ENCODE measurements at places on chromosomes 12 and 14.

DNA sequence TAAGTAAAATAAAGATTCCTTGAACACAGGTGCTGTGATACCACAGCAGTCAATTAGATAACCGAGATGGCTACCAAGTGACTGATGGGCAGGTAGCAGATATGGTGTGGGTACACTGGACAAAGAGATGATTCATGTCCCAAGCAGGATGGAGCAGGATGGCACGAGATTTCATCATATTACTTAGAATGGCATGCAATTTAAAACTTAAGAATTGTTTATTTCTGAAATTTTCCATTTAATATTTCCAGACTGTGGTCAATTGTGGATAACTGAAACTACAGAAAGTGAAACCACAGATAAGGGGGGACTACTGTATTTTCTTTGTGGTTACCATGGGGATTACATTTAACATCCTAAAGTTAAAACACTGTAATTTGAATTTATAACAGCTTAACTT, 7.5 kb upstream of the ZFP36L1 start:
- no peak for DNase-seq

DNA sequence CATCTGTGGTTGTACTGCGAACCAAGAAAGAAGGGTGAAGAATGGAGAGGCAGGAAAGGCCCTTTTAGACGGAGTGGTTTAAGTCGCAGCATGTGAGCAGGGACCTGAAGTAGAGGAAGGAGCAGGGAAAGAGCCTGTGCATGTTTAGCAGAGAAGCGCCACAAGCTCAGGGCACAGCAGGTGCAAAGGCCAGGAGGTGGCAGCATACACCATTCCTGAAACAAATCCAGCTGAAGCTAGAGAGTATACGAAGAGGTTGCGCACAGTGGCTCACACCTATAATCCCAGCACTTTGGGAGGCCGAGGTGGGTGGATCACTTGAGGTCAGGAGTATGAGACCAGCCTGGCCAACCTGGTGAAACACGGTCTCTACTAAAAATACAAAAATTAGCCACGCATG, 49.9 kb downstream of the HELB start:
- DNase-seq = no peak

DNA sequence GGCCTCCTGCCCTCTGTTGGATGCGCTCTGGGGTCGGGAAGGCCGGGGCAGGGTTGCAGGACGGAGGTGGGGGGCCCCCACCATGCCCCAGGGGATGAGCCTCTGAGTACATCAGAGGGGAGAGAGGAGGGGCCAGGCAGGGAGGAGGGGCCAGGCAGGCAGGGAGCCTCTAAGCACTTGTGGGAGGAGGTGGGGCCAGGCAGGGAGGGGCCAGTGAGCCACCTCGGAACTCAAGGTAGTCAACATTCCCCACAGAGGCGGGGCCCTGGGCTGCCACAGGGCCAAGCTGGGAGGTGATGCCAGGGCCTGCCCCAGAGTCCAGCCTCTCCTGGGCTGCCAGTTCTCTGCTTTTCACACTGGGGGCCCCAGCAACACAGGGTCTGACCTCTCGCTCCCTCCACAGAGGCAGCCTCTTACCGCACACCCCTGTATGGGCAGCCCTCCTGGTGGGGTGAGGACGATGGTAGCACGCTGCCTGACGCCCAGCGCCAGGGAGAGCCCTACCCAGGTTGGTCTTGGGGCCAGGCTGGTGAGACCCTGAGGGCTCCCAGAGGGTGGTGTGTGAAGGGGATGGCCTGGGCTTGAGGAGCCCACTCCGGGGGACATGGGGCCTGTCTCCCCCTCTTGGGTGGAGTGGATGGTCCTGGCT, 17.4 kb downstream of the CEP170B start:
- DNase-seq = no peak

GRCh38 chr12:99455350-99456035, 192.1 kb upstream of the GARIN6 start:
- no peak for DNase-seq

- no peak for DNase-seq
These were observed 68.6 kb upstream of the PLEKHG7 start for GRCh38 chr12:92634202-92634601.

DNA sequence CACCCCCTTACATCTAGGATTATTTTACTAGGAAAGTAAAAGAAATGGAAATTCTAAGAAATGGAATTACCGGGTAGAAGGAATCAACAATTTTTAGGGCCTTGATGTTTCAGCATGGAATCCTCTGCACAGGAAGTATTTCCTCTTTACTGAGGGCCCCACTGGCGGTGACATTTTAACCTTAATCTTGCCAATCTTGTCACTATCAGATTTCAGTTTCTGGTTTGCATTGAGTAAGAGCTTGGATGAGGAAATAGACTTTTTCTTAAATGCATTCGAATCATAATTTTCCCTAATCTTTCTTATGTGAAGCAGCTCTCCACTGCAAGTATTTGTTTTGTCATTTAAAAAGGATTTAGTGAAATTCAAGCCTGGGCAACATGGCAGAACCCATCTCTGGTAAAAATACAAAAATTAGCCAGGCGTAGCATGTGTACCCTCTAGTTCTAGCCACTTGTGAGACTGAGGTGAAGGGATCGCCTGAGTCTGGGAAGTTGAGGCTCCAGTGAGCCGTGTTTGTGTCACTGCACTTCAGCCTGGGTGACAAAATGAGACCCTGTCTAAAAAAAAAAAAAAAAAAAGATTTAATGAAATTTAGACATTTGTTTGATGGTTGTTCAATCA, 40.7 kb downstream of the TPCN1 start:
- DNase-seq = no peak

GRCh38 chr14:69997849-69998248, 118.6 kb downstream of the SMOC1 start:
- DNase-seq = no peak

DNA sequence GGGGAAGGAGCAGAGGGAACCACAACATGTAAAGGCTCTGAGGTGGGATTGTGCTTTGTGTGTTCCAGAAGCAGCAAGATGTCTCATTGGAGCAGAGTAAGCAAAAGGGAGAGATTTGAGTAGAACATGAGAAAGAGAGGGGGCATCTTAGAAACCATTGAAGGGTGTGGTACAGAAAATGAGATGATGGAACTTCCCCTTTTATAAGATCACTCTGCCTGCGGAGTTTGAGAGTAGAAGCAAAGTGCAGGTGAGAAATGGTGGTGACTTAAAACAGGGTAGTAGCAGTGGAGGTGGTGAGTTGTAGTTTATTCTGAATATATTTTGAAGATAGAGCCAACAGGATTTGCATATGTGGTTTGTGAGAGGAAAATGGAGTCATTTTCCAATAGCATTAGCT, 56.0 kb downstream of the FBXO34 start:
- no peak for DNase-seq

GRCh38 chr14:31611778-31612433, 50.7 kb downstream of the NUBPL start:
- DNase-seq = no peak

DNA sequence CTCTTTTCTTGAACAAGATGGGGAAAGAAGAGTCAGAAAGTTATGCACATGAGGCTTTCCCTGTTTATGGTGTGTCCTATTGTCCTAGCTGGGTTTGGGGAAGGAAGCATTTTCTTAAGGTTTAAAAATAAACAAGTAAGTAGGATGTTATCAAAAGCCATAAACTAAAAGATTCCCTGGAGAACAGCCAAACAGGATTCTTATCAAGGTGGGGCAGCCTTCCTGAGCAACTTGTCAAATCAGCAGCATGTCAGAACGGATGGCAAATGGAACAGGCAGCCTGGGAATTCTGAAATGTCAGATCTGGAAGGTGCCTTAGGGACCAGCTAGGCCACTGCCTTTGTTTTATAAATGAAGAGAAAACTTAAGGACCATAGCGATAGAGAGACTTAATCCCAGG, 152.2 kb upstream of the RGS6 start:
- no peak for DNase-seq

DNA sequence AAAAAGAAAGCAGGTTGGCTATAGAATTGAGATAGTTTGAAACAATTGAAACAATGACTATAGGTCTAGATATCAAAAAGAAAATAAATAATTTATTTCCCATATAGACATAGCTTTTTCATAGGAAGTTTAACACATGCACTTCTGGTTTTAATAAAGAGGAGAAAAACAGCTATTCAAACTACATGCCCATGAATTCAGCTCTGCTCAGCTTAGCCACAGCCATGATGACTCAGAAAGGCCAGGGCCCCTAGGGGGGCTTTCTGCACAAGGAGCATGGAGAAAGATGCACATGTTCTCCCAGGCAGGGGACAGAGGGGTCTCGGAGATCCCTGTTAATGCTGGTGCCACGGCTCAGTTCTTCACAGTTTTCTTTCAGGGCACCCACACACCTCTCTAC, 114.0 kb downstream of the GALC start:
- DNase-seq = no peak

GRCh38 chr14:96797582-96798349, 584 bp downstream of the VRK1 start:
- no peak for DNase-seq

DNA sequence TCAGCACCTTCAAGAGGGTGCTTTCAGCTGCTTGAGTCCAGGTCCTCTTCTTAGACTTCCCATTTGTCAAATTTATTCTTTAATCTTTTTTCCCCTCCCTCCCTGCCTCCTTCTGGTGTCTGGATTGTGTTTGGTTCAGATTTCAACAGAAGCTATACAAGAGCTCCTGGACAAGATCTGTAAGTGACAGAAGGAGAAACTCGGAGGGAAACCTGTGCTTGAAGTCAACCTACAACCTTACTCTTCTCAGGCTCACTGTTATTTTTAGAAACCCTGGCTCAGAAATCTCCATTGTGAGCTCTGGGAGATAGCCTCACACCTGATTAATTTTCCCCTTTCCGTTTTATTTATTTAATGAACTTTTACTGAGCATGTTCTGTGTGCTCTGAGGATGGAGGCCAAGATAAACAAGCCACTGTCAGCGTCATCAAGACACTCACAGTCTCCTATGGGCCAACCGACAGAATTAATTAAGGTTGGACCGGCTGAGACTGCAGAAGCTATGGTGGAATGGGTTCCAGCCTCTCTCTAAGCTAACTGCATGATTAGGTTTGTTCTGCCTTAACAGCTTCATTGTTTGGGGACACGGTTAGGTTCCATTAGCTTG, 13.5 kb downstream of the PDE1B start:
- DNase-seq = no peak

DNA sequence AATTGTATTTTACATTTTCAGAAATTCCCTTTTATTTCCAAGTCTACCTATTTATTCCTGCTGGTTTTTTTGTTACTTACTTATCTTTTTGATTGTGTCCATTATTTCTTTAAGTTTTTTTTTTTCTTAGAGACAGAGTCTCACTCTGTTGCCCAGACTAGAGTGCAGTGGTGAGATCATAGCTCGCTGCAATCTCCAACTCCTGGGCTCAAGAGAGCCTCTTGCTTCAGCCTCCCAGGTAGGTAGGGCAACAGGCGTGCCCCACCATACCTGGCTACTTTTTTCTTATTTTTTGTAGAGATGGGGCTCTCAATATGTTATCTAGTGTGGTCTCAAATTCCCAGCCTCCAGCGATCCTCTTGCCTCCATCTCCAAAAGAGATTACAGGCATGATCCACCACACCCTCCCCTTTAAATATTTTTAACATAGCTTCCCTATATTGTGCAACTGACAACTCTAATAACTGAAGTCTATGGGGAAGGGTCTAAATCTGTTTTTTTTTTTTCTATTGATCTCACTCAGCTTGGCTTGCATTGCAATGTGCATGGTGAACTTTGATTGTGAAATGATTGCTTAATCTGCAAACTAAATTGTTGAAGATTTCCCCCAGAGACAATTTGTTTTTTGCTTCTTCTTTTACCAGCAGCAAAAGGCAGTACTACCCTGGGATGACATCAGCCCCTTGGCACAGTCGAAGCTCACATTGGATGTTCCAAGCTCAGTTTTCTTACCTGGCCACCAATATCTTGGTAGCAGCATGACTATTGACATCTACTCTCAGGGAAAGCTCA, 25.7 kb upstream of the COCH start:
- no peak for DNase-seq

GRCh38 chr12:112236386-112236785, 111.0 kb downstream of the TRAFD1 start:
- no peak for DNase-seq

DNA sequence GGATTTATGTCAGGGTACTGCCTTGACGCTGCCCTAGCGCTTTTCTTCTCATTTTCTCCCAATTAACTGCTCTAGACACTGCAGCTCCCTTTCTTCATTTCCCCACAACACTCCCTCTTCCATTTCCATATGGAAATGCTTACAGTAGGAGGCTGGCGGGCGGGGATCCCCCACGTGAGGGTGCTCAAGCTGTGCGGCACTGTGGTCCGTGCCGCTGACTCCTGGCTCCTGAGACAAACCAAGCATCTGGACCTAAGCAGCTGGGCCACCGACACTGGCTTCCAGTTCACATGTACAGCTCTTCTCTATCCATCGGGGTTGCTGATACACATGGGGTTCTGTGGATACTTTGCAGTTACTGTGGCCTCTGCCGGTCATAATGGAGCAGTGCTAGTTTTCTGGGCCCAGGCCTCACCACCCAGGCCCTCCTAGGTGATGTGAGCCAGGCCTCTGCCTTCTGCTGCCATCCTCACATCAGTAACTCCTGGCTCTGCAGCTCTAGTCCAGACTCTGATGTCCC, 20.2 kb downstream of the TCHP start:
- no peak for DNase-seq

GRCh38 chr12:3564411-3564810, 73.4 kb downstream of the PRMT8 start:
- DNase-seq = no peak

- DNase-seq = no peak
These were observed 20.3 kb upstream of the EMP1 start for GRCh38 chr12:13176256-13176655.

- no peak for DNase-seq
These were observed 93.2 kb downstream of the GPR65 start for GRCh38 chr14:88098163-88098562.

GRCh38 chr14:94573475-94574277, 7.5 kb upstream of the SERPINA5 start:
- DNase-seq = no peak

GRCh38 chr14:61247935-61248334, 33.2 kb downstream of the TMEM30B start:
- no peak for DNase-seq

DNA sequence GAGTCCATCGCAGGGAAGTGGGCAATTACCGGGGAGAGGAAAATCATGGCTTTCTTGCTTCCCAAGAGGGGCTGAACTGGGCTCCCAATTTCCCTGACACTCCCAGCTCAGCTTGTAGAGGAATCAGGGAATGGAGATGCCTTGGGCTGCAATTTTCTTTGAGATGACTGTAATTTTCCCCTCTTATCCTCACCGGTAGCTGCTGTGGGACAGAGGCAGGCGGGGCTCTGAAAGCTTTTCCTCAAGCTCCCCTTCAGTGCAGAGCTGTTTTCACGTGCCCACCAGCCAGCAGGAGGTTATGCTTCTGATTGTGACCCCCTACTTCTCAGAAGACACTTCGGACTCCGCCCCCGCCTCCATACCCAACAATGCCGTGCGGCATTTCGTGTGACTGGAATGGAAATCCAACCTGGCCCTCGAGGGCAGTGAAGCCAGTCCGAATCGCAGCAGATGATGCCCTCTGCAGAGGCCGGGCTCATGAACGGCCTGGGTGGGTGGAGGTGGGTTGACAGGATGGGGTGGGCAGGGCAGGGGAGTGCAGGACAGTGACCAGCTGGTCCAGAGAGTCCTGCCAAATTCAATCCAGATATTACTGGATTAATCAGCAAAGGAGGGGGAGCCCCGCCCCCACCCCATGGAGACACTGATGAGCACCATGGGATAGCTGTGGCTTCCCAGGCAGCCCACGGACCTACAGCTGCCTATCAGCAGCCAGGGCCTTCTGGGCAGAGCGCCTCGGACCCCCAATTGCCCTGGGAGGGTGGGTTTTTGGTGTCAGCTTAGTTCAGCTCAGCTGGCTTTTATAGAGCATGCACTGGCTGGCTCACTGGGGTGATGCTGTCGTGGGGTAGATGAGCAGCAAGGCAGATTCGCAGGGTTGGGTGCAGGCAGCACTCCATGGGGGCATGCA, 37.6 kb downstream of the RTL1 start:
- no peak for DNase-seq
